ENCODE measurements at places on chromosomes 1 and 21. TPM values are rescaled to one million over a fixed set of nuclear protein-coding genes. Genes with fewer than 3 reads are reported as not detected.

The MYOG gene
- not detected for total RNA-seq

The HMGCS2 gene
- not detected for total RNA-seq

The SPATA21 gene
- total RNA-seq = not detected

The HENMT1 gene
- total RNA-seq = 2.2 TPM

The EFHD2 gene
- 33.5 TPM for total RNA-seq

The NLRP3 gene
- not detected for total RNA-seq

The FCRL5 gene
- not detected for total RNA-seq

The SEMA6C gene
- total RNA-seq = 1.3 TPM

The SLAMF9 gene
- 0.14 TPM for total RNA-seq

Data from nasal cavity respiratory epithelium epithelial cell of viscerocranial mucosa (primary cell).